Ecto neural progenitor cell (in vitro differentiated cells): ENCODE measurements at places on chromosomes 7 and 10.
A peak's percentile ranks its signal among the peaks of the same experiment; 100 is the strongest.

GRCh38 chr7:158473221-158473620, 114.4 kb downstream of the PTPRN2 start:
- DNase-seq = no peak

DNA sequence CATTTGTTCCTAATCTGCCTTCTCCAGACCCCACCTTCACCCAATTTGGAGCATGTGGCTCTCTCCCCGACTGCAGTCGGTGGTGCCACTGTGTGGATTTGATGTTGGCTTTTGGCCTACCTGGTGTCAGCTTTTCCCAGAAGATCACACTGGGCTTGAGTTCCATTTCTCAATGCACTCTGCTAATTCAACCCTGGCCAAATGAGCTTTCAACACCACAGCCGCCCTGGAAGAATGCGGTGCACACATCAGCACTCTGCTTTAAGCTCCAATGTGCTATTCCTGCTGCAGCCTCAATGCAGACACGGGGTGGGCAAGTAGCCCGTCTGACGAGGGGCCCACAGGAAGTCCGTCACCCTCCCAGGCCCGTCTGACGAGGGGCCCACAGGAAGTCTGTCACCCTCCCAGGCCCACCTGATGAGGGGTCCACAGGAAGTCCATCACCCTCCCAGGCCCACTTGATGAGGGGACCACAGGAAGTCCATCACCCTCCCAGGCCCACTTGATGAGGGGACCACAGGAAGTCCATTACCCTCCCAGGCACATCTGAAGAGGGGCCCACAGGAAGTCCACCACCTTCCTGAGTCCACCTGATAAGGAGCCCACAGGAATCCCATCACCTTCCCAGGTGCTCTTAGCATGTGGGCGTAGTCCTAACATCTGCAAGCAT, 64.4 kb downstream of the ASB13 start:
- DNase-seq = no peak

GRCh38 chr10:46558392-46559185, 2.1 kb upstream of the GPRIN2 start:
- peak; percentile 48 for DNase-seq

GRCh38 chr10:30705101-30705624, 75.6 kb upstream of the LYZL2 start:
- no peak for DNase-seq

DNA sequence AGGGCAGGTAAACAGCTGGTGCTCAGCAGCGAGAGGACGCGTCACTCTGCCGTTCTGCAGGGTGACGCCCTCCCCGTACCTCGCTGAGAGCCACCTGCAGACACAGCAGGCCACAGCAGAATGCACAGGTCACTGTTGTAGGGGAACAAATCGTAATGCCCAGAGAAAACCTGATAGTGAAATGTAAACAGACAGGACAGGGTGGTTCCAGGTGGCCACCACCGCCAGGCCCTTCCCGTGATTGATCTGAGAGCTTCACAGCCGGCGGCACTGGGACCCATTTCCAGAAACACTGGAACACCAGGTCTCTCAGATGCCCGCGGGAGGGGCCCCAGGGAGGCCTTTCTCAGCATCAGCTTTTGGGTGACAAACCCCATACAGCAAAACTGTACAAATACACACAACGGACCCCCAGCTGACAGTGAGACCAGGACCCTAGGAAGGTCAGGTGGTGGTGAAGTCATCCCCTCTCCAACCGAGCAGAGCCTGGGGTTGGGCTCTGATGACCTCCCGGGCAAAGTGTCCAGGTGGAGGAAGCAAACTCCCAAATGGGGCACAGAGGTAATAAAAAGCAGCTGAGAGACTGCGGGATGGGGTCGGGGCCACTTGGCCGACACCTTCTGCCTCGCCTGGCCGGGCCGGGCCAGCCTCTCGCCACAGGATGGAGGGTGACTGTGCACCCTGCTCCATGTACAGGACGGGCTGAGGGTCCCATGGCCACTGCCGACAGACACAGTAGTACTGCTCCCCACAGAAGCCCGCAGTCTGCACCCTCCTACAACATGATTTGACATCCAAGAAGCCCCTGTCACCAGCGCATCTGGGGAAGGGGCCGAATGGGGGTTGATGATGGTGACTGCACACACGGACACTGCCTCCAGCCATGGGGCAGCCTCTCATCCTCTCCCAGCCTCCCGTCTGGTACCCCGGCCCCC, 4.6 kb downstream of the BHLHA15 start:
- no peak for DNase-seq

DNA sequence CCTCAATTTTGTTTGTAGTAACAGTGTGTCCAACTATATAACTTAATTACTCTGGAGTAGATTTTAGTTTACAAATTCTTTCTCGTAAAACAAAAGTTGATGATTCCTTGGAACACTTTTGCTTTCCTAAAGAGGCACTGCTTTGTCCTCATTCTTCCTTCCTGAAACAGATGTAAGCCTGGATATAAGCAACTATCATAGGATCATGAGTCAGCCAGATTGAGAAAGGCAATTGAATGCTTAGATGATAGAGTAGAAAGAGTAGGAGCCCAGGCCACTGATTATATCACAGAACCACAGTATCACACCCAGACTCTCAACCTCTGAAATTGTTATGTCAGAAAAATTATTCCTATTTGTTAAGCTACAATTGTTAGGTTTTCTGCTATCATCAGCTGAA, 69.9 kb downstream of the TMEM106B start:
- no peak for DNase-seq

GRCh38 chr10:114575417-114576131, 82.5 kb downstream of the ABLIM1 start:
- DNase-seq = no peak

- DNase-seq = no peak
These were observed 55.5 kb downstream of the SORBS1 start for GRCh38 chr10:95505641-95506040.

- DNase-seq = no peak
These were observed 88.3 kb downstream of the SLC25A13 start for GRCh38 chr7:96233528-96234154.

DNA sequence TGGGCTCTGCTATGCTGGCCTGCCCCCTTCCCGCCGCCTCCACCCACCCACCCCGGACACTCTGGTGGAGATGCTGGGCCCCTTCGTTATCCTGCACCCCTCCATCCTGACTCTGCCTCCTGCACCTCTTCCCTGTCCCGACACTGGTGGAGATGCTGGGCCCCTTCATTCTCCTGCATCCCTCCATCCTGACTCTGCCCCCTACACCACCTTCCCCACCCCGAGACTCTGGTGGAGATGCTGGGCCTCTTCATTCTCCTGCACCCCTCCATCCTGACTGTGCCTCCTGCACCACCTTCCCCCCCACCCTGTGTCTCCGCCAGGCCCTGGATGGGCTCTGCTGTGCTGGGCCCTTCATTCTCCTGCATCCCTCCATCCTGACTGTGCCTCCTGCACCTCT, 15.0 kb downstream of the IDI2 start:
- DNase-seq = no peak

- DNase-seq = no peak
These were observed 25.2 kb upstream of the CFAP46 start for GRCh38 chr10:132967540-132967939.

DNA sequence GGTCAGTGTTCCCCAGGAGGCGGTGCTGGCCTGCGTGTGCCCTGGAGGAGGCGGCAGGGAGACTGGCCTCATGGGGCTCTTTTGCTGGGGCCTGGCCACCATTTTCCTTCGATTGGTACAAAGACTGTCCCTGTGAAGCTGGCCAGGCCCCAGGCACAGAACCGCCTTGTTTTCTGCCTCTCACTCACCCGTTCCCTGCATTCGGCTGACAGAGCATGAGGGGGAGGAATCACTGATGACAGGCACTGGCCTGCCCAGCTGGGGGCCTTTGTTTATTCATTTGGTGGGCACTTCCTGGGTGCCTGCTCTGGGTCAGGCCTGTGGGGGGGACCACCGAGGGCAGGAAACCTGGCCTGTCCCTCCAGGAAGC, 139.2 kb downstream of the FAM53B start:
- DNase-seq = no peak

DNA sequence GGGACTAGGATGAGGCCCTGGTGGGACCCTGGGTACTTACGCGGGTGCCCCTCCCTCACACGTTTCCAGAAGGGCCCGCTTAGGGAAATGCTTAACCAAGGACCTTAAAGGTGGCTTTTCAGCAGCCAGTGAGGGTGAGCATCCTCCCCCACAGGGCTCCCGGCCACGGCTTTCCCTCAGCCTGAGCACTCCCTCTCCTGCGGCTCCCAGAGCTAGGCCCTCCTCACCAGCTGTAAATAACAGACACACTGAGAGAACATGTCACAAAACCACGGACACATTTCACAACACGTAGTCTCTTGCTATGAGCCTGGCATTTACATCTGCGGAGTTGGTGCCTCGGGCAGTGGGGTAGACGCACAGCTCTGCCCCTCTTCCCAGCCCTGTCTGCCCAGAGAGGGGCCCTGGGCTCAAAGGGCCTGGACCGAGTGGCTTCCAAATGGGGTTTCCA, 25.2 kb downstream of the GRID1 start:
- DNase-seq = no peak

GRCh38 chr10:5751601-5752253, 61.5 kb downstream of the GDI2 start:
- DNase-seq = no peak

GRCh38 chr7:134347567-134347966, 30.8 kb upstream of the SLC35B4 start:
- no peak for DNase-seq

DNA sequence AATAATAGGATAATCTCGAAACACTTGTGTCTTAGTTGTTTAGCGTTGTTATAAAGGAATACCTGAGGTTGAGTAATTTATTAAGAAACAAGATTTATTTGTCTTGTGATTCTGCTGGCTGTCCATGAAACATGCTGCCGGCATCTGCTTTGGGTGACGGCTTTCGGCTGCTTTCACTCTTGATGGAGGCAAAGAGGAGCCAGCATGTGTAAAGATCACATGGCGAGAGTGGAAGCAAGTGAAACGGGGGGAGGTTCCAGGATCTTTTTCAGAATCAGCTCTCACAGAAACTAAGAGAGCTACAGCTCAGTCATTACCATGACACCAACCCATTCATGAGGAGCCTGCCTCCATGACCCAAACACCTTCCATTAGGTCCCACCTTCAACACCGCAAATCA, 402.8 kb downstream of the CDC14C start:
- no peak for DNase-seq

- no peak for DNase-seq
These were observed 33.4 kb downstream of the RHOBTB1 start for GRCh38 chr10:60910543-60910942.

- DNase-seq = no peak
These were observed 39.5 kb downstream of the TSPAN14 start for GRCh38 chr10:80493522-80494051.

DNA sequence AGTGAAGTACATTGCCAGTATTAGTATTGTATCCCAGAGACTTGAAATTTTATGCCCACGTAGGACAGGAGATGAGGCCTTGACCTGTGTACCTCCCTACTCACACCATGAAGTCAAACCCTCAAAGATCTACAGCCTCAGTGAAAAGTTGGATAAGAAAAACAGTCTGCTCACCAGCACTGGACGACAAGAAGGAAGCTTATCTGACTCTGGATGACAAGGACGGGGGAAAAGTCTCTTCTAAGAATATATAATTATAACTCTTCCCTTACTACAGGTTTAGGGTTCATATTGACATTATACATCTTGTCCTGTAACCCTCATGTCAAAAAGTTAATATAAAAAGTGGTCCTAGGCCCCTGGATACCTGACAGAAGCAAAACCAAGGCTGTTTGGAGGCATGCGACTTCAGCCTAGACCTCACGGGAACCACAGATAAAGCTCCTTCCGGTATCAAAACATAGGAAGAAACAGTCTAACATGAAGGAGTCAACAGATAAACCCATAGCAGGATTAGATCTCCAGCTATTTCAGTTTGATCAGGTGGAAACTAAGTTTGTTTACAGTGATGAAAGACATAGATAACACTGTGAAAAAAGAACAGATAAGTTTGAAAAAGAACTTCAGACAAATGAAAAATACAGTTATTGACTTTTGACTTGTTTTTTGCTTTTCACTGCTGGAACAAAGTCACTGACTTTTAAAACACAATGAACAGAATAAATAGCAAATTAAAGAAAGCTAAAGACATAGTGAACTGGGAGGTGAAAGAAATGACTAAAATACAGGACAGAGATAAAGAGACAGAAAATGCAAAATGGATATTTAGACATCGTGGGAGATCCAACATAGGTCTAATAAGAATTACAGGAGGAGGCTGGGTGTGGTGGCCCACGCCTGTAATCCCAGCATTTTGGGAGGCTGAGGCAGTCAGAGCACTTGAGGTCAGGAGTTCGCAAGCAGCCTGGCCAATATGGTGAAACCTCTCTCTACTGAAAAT, 145.9 kb downstream of the PHTF2 start:
- no peak for DNase-seq

DNA sequence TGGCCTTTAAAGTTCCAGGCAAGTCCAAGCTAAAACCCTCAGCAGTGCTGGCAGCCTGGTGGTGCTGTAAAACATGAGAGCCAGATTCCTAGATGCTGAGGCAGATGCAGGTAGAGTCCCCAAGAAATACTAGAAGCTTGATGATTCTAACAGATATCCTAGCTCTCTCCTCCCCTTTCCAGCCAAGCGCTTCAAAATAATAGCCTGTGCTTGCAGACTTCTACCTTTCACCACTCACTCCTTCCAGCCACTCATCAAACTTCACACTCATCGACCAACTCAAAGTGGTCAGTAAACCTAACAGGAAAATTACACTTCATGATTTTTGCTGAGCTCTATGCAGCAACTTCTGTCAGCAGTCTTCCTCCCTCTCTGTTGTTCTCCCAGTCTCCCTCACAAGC, 50.2 kb downstream of the LMBR1 start:
- DNase-seq = no peak

- no peak for DNase-seq
These were observed 233.1 kb upstream of the FZD8 start for GRCh38 chr10:35875016-35875676.

- DNase-seq = no peak
These were observed 205.7 kb downstream of the EBF3 start for GRCh38 chr10:129758207-129759021.

- no peak for DNase-seq
These were observed 1395.0 kb downstream of the GATA3 start for GRCh38 chr10:9449530-9449929.

DNA sequence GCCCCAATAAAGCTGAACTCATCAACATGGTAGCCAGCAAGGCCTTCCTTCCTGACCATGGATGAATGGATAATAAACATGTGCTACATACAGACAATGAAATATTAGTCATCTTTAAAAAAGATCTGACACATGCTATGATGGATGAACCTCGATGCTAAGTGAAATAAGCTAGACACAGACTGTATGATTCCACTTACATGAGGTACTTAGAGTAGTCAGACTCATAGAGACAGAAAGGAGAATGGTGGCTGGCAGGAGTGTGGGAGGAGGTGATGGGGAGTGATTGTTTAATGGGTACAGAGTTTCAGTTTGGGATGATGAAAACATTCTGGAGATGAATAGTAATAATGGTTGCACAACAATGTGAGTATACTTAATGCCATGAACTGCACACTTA, 114.1 kb upstream of the SORCS3 start:
- no peak for DNase-seq

- DNase-seq = no peak
These were observed 4.9 kb upstream of the MEST start for GRCh38 chr7:130486954-130487436.
